ENCODE measurements at places on chromosomes 11 and 22.

DNA sequence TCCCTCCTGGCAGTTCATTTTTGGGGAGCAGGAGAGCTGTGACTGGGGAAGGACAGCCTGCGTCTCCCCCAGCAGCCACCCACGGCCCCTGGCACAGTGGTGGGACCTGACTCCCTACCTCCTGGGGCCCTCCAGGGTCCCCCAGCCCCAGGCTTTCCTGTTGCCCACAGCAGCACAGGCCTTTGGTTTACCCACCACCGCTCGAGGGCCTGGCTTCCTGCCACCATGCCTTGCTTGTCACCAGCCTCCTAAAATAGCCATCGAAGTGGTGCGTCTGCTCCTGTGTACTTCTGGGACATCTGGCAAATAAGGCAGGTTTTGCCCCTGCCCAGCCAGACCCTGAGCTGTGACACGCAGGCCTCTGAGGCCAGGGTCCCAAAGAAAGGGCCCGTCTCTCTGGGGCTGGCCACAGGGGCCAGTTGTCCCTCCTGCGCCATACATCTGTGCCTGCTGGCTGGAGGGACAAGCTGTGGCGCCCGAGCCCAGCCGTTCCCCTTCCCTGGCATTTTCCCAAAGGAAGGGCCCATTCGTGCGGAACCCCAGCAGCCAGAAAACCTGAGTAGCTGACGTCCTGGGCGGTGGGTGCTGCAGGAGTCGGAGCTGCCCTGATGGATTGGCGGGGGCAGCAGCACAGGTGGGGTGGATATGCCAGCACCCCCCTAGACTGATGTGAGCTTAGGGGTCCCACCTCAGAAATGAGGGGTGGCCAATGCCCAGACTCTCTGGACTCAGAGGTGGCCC is 14.6 kb downstream of the PHLDA2 start:
- no peak for DNase-seq

DNA sequence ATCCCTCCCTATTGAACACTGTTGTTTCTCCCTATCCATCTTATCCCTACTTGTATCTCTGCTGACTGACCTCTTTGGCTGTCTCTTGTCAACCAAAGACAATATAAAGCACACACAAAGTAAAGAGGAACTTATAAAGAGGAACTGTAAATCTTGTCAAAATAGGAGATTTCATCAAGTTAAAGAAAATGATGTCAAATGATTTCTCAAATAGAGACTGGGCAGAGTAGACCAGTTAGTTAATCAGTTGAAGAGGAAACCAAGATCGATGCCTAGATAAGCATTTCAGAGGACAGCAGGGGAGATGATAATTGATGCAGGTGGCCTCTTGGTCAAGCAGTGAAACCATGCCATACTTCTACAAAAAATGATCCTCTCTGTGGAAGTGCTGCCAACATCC is 22.7 kb downstream of the KCNQ1OT1 start:
- DNase-seq, result no peak

GRCh38 chr11:123581651-123582399 is 72.6 kb downstream of the SCN3B start:
- no peak for DNase-seq

DNA sequence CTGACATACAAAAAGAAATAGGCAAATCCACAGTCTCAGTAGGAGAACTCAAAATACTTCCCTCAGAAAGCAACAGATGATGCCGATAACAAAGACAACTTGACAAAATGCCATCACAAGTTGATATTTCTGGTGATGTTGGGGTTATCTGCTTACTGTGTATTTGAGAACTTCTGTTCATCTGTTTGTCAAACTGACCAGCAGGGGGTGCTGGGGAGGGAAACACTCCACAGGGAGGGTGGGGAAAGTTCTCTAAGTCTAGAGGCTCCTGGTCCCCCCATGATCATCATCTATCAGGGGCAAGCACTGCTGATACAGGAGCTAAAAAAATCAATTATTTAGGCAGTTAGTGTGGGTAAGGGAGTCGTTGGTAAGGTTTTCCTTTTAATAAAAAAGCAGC is 19.2 kb downstream of the GLYATL1 start:
- no peak for DNase-seq

GRCh38 chr11:40236526-40236925 is 1222.9 kb downstream of the LRRC4C start:
- no peak for DNase-seq

DNA sequence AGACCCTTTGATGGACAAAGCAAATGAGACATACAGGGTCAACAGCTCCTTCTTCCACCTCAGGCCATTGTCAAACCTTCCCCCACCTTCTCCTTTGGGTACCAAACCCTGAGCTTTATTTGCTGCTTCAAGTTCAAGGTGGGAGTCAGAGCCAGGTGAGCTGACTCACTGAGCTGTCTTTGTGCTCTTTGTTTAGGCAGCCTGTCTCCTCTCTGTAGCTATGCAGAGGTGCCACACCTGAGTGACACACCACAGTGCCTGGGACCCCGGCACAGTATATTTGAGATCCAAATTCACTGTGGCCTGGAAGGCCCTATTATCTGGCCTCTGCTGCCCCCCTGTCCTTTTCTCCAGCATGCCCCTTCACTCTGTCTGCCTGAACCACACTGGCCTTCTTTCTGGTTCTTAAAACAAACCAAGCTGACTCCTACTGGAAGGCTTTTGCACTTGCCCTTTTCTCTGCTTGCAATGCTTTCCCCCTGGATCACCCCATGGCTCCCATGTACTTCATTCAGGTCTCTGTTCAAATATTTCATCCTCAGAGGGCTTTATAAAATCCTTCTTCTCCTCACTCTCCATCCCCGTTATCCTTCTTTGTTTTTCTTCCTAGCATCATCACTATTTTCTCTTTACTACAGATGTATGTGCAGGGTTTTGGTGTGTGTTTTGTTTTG is 16.1 kb downstream of the LMO2 start:
- no peak for DNase-seq

GRCh38 chr11:34449013-34449412 is 10.3 kb downstream of the CAT start:
- no peak for DNase-seq

GRCh38 chr22:37601540-37602442 is 6.8 kb upstream of the GGA1 start:
- no peak for DNase-seq

Measured in sigmoid colon (tissue), 7 donors.